ENCODE measurements at places on chromosomes 12 and 14.

- peak; percentile 18 for DNase-seq
Observed at GRCh38 chr12:90978117-90978770, 23.3 kb upstream of the CCER1 start.

- DNase-seq = no peak
Observed at GRCh38 chr14:43056106-43056505, 1449.4 kb downstream of the LRFN5 start.

DNA sequence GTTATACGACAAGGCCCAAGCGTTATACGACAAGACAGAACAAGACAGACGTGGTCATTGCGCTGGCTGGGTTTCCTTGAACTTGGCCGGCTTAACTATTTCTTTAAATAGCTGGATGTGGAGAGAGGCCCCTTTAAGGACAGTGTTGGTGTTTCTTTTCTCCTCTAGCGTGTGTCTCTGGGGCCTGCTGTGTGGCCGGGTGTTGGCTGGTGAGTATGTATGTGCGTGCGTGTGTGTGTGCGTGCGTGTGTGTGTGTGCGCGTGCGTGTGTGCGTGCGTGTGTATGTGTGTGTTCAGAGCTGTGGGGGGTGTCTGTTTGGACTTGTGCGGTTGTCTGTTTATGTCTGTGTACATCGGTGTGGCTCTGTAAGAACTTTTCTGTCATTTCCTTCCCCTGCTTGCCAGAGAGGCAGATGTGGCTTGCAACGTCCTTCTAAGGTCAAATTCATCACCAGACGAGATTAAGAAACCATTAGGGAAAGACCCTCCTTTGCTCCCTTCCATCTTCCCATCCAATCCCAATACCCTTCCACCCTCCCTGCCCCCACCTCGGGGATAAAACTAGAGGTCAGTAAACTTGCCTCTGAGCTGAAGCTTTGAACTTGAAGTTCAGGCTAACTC, 78.6 kb upstream of the TBX3 start:
- no peak for DNase-seq

DNA sequence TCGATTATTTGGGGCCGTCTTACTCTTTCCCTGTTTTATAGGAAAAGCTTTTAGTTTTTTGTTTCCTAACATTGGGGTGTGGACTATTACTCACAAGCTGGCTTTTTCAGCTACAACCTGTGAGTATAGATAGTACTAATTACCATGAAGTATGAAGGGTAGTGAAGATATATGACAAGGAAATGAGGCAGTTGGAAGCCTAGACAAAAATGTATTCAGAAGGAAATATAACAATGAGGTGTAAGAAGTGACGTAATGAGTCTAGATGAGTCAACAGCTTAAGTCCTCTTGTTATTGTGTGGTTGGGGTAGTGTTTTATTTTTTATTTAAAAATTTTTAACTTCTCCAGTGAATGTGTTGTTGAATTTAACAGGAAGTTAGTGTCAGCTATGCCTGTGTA, 804.5 kb downstream of the NRXN3 start:
- no peak for DNase-seq

- DNase-seq = no peak
Observed at GRCh38 chr12:54368025-54368708, 3.9 kb upstream of the GPR84 start.

- no peak for DNase-seq
Observed at GRCh38 chr14:76081642-76082041, 70.1 kb upstream of the GPATCH2L start.

DNA sequence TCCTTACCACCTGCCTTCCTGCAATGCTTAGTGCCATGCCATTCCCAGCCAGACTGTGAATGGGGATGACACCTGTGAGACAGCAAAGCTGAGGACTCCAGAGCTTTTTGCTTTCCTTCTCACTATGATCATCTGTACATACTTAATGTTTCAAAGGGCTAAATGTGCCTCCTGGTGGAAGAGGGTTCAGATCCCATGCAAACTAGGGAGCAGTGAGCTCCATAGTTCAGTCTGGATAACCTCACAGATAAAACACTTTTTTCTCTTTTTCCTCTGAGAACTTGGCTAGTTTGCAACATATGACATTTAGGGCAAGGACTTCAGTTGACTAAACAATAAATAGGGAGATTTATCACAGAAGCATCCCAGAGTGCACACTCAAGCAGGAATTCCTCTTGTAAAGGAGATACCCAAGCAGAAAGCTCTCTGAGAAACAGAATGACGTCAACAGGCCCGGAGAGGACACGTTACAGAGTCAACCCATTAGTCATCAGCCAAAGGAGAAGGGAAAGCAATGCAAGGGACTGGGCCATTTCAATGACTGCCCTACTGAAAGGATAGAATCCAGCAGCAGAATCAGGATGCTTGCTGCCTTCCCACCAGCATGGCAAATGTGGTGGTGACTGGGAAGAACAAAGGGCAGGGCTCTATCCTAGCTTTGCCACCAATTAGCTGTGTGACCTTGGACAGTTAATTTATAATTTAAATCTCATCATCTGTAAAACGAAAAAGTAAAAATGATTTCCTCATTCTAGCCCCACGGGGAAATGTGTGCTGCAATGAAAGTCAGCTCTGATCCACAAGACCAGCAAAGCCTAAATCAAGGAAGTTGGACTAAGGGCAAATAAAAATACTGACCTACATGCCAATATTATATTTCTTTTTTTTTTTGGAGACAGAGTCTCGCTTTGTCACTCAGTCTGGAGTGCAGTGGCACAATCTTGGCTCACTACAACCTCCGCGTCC, 80.8 kb upstream of the ACTN1 start:
- DNase-seq = no peak

- peak; percentile 56 for DNase-seq
Observed at GRCh38 chr14:105203057-105203531, 22.0 kb upstream of the NUDT14 start.

DNA sequence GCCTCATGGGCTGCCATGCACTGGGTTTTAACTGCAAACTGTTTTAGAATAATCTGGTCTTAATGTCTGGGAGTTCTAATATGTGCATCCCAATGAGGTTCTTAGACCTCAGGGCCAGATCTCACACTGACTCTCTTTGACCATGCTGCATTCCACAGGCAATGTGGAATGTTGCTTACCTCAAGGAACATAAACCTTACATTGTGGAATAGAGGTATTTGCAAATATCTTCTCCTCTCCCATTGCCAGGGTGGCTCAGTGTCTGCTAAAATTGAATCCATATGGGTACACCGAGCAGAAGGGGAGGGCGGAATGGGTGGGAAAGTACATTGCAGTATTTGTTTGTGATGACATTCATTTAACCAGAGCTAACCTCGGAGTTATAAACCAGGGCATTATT, 78.6 kb downstream of the CHST11 start:
- no peak for DNase-seq

DNA sequence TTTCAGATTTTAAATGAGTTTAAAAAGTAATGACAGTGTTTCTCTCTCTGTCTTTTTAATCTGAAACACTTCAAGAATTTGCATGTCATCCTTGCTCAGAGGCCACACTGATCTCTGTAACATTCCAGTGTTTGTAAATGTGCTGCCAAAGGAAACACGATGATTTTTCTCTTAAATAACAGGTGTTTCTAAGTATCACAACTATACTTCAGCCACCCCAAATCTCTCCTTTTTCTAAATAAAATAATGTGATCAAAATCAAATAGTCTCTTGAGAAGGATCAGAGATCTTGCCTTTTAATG, 3.3 kb upstream of the GALC start:
- DNase-seq = no peak

GRCh38 chr14:105313381-105314286, 914 bp upstream of the PACS2 start:
- peak; percentile 72 for DNase-seq

DNA sequence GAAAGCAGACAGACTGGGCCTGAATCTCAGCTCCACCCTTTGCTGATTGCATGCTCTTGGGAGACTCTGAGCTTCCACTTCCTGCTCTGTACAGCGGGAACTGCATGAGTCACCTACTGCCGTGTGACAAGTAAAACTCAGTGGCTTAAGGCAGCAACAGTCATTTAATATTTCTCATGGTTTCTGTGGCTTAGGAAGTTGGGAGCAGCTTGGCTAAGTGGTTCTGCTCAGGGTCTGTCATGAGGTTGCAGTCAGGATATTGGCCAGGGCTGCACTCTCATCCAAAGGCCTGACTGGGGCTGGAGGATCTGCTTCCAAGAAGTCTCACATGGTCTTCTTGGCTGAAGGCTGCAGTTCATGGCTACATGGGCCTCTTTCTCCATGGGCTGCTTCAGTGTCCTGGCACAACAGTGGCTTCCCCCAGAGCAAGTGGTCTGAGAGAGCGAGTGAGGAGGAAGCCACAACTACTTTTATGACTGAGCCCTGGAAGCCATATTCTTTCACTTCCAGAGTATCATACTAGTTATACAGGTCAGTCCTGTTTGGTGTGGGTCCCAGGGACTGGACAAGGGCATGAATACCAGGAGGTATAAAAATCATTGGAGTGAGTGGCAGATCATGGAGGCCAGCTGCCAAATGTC, 49.7 kb downstream of the FAM222A start:
- DNase-seq = no peak

GRCh38 chr14:76779221-76780057, 18.2 kb downstream of the VASH1 start:
- no peak for DNase-seq

- no peak for DNase-seq
Observed at GRCh38 chr14:65370801-65371248, 41.7 kb upstream of the FUT8 start.

DNA sequence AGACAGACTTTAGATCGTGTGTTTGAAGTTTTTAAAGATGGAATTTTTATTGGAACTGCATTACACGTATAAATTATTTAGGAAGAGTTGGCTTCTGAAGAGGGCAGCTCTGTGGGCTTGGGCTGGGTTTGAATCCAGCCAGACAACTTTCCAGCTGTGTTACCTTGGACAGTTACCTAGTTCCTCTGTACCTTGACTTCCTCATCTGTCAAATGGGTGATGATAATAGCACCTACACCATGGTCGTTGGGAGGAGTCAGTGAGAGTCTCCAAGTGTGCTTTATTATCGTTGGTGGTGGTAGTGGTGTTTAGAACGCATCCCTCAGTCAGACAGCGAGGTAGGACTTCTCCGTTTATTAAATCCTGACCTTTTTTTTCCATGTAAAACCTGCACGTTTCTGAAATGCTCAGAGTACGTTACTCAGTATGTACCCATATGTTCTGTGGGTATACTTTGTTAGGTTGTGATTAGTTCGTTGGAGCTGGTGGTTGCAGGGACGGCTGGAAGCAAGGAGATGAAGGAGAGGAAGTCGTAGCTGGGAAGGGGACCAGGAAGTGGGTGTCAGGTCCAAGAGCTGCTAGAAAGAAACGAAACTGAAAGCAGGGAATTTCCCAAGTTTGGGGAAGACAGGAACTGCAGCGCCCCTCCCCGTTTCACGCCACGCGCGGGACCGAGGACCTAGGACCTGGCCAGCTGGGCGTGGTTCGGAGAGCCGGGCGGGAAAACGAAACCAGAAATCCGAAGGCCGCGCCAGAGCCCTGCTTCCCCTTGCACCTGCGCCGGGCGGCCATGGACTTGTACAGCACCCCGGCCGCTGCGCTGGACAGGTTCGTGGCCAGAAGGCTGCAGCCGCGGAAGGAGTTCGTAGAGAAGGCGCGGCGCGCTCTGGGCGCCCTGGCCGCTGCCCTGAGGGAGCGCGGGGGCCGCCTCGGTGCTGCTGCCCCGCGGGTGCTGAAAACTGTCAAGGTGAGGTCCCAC, at the start of gene OAS3:
Gene OAS3 (plus strand): TSS at position 734 of the 979 bp plus-strand sequence. CDS start 57 bp downstream, at position 791.
- peak; percentile 47 for DNase-seq

- no peak for DNase-seq
Observed at GRCh38 chr14:56899829-56900228, 89.5 kb upstream of the OTX2 start.

DNA sequence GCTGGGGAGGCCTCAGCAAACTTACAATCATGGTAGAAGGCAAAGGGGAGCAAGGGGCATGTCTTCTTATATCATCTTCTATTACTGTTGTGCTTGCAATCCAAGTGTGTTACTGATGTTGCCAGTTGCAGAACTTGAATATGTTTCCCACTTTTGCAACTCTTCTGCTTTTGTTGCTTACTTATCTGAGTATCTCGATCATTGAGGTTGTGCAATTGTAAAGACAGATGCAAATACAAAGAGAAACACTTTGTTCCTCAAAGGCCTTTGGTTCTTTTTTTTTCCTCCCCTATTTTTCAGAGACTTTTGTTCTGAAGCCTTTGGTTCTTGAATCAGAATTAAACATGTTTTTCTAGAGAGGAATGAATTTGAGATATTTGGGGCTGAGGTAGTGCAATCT, 3.7 kb upstream of the COX8C start:
- no peak for DNase-seq

DNA sequence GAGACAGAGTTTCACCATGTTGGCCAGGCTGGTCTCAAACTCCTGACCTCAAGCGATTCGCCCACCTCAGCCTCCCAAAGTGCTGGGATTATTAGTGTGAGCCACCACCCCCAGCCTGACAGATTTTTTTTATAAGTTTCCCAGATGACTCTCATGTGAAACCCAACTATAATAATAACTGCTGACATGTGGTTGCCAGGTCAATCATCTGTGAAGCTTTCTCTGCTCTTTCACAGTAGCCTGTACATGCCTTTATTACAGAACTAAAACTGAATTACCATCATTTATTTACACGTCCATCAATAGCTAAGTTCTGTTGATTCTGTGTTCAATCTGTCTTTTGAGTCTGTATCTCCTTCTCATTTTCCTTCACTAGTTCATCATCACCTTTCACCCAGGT, 218.5 kb downstream of the RPS29 start:
- DNase-seq = no peak

GRCh38 chr12:82223426-82223825, 134.8 kb downstream of the CCDC59 start:
- DNase-seq = no peak

- DNase-seq = no peak
Observed at GRCh38 chr14:50403419-50403818, 6.7 kb upstream of the CDKL1 start.

DNA sequence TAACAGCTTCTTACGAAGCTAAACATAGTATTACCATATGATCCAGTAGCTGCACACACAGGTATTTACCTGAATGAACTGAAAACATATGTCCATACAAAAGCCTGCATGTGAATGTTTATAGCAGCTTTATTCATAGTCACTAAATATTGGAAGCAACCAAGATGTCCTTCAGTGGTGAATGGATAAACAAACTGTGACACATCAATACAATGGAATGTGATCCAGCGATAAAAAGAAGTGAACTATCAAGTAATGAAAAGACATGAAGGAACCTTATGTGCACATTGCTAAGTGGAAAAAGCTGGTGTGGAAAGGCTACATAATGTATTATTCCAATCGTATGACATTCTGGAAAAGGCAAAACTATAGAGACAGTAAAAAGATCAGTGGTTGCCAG, 38.1 kb upstream of the JDP2 start:
- DNase-seq = no peak

- DNase-seq = peak; percentile 13
Observed at GRCh38 chr14:51395361-51395849, 155.4 kb downstream of the TMX1 start.
